ENCODE measurements at places on chromosomes 1 and 21. TPM values are rescaled to one million over a fixed set of nuclear protein-coding genes. Genes with fewer than 3 reads are reported as not detected.

KIF26B gene
- 6.8 TPM for total RNA-seq

ZC3H11A gene
- total RNA-seq: 87.6 TPM

- no peaks in the 10 kb centered on the region for H3K36me3 ChIP-seq
- peaks cover 11% of the 10 kb centered on the region for H3K4me1 ChIP-seq
- no peak overlapping the region for H3K4me3 ChIP-seq
- no peaks in the 10 kb centered on the region for H3K27me3 ChIP-seq
- H3K27ac ChIP-seq: no peak overlapping the region
- DNase-seq: no peak
These were observed 33.3 kb downstream of the HMGB4 start for GRCh38 chr1:33897092-33897725.

DNA sequence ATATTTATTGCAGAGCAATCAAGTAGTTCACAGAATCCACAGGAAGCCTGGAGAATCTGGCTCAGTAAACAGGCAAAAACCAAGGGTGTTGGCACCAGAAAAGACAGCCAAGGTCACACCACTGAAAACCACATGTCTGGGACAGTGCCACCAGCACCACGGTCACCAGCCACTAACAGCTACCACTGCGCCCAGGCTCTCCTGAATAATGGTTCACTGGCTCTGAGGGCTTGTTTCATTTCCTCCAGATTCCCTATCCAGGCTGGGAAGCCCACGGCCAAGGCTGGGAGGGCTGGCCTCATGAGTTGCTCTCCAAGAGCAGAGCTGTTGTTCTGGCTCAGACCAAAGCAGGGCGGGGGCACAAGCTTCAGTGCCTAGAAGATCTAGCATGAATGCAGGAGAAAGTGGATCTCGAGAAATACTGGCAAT lies 54.5 kb upstream of the PTGFRN start:
- peak overlapping the region; percentile 6 for H3K27ac ChIP-seq
- H3K36me3 ChIP-seq: no peaks in the 10 kb centered on the region
- H3K4me1 ChIP-seq: peaks cover 48% of the 10 kb centered on the region
- no peak overlapping the region for H3K4me3 ChIP-seq
- peak; percentile 46 for DNase-seq
- no peaks in the 10 kb centered on the region for H3K27me3 ChIP-seq
